Ureter (tissue), 1 donor: ENCODE measurements at places on chromosomes 7 and 10.

GRCh38 chr10:100759331-100759730 is 13.9 kb downstream of the PAX2 start:
- DNase-seq = no peak

DNA sequence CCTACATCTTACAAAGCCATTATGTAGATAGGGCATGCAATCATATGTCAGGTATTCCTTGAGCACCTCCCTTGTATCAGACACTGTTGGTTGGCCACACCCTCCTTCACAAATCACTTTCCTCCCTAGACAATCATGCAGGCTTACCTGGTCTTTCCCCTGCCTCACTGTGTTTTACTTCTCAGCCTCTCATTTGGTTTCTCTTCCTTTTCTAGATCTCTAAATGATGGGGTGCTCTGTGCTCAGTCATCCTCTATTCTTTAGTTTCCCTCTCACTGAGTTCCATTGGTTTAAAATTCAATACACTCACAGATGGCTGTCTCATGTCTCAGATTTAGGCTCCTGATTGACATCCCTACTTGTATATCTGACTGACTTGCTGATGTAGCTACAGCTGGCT is 31.4 kb downstream of the ANK3 start:
- no peak for DNase-seq

DNA sequence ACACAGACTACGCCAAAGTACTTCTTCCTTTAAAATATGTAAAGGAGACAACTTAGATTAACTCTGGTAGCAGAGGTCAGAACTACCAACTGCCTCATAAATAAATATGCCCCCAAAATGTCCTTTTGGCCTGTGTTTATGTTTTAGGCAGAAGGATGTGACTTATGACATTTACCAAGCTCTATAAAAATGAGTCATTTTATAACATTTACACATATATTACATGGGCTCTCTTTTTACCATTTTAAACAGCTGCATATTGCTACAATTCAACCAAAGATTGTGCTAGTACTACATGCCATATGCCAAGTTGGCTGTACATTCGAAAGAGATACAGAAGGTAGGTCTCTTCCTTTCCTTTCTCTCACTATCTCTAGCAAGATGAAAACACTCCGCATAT is 12.4 kb downstream of the ABLIM1 start:
- DNase-seq = no peak

- no peak for DNase-seq
These were observed 137.4 kb upstream of the PTN start for GRCh38 chr7:137480824-137481365.

DNA sequence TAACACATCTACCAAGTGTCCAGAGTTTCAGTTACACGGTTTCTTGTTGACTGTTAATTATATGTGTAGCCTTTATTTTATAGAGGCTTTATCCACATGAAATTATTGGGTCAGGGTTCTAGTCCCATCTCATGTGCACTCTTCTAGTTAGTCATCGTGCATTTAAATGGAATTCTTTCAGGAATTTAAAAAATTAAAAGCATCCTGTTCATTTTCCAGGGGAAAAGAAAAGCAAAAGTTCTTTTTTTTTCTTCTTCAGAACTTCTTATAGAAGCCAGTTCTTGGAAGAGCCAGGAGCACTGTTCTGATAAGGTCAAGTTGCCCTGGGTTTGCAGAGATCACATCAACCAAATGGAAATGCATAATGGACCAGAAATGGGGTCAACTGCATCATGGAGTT is 324.7 kb downstream of the INHBA start:
- DNase-seq = no peak

GRCh38 chr7:149422914-149423301 is 38.0 kb downstream of the ZNF777 start:
- DNase-seq = no peak

DNA sequence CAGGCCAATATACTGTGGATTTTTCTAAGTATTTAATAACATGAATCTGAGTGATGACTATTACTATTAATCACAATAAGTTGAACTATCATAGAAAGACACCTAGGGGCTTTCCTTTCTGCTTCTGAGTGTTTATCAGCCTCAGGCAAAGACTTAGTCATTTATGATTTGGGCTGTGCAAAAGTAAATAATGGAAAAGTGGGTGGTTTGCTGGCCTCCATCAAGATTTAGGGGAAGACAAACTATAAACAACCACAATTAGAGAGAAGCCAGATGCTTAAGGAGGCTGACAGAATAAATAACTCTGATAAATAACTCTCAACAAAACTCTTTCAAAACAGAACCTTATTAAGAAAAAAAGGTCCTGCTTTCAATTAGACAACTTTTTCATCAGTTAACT is 64.7 kb downstream of the MACC1 start:
- no peak for DNase-seq

DNA sequence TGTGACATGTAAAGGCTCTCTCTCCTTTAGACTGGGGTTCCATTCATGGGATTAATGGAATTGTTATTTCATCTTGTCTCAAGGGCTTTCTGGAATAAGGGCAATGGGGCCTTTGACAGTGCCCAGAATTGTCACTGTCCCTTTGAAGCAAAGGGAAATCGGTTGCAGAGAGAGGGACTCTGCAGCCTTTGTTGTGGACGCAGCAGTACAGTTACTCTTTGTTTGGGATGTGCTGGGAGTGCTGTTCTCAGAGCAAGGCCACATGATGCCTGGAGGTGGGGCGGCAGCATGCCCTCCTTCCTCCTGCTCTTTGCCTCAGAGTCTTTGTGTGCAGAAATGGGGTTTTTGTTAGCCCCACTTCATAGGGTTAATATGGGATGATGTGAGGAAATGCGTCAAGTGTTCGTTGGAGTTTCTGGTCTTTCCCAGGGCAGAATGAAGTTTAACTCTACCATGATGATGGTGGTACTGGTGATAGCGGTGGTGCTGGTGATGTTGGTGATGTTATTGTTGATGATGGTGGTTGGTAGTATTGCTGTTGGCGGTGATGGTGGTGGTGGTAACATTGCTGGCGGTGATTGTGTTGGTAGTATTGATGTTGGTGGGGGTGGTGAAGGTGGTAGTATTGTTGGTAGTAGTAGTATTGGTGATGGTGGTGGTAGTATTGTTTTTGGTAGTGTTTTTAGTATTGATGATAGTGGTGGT is 45.3 kb downstream of the DOCK1 start:
- DNase-seq = no peak

DNA sequence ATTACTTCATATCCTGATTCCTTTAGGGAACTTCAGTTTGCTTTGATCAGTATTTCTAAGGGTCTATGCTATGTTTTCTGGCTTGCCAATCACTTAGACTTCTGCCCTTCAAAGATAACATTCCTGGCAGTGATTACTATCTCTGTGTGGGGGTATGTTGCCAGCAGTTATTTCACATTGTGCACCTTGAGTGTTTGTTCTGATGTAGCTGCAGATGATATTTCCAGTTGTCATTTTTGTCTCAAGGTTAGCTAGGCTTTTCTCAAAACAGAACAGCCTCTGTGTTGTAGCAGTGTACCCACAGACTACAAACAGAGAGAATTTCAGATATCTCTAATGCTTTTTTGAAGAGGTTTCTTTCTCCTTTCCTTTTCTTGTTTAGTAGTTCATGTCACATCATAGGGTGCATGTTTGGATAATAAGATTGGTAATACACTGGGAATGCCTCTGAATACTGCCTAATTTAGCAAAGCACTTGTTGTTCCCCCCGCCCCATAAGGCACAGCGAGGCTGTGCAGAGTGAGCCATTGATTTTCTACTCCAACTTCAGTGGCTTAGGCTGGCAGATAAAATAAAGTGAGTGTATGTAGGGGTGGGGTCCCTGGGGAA is 134.7 kb upstream of the AGR3 start:
- DNase-seq = no peak

DNA sequence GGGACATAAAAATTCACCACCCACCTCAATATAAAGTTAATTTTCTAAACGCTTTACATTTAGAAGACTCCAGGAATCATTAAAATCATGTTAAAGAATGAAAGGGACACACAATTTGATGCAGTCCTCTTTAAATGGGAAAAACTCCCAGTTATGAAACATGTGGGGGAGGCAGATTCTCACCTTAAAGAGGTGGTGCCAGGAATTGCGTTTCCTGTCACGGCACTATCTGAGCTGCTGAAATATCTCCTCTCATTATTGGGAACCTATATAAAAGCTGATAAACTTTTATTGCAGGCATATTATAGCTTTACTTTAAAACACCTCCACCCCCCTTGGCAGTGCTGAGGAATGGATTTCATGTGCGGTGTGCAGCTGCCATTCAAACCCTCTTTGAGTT is 94.8 kb upstream of the SORCS3 start:
- no peak for DNase-seq

- DNase-seq = peak; percentile 41
These were observed 18.0 kb downstream of the CAMK2B start for GRCh38 chr7:44307301-44307900.

DNA sequence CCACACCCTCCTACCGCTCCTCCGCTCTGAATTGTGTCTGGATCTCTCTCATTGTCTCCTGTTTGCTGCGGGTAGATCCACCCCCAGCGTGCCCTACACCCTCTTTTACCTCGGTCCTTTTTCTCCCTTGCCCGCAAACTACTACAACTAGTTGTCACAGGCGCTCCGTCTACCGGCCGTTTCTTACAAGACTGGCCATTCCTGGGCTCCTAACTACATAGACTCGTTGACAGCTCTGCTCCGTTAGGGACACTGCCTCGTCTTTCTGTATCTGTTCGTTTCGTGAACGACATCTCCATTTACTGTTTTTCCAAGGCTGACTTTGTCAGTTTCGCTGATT is 786 bp downstream of the TAF3 start:
- DNase-seq = no peak

DNA sequence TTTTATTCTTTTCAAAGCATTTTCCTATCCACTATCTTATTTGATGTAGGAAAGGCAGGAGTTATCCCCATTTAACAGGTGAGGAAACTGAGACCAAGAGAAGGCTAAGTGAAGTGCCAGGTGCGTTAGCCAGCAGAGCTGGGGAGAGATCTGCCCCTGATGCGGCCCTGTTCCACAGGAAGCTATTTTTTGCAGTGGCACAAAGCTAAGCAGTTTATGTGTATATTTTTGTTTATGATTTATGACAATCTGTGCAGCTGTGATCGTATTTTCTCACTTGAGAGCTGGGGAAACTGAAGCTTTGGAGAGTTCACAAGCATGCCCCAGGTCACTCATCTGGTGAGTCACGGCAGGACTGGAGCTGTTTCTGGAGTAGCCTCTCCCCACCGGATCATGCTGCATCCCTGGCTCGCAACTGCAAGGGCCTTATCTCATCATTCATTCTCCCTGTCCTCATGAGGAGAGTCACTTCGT is 38.8 kb downstream of the SLC29A3 start:
- no peak for DNase-seq

DNA sequence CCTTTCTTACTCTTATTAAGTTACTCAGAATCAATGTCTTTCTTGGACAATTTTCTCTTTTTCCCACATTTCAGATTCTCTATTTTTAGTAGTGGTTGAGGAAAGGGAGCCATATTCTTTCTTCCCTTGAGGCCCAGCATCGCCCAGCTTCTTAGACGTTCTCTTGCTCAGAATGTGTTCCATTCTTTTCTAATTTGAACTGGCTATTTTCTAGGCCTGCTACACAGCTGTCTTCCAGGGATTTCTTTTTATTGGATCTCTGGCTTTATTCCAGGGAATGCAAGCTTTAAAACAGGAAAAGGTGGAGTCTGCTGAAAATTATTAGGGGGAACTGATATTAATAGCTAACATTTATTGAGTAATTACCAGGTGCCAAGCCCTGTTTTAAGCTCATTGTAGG is 58.3 kb downstream of the WIPF3 start:
- DNase-seq = no peak
